ENCODE measurements at places on chromosomes 7 and 10.

GRCh38 chr7:97012365-97013133 lies 7.2 kb downstream of the DLX6 start:
- DNase-seq: no peak

DNA sequence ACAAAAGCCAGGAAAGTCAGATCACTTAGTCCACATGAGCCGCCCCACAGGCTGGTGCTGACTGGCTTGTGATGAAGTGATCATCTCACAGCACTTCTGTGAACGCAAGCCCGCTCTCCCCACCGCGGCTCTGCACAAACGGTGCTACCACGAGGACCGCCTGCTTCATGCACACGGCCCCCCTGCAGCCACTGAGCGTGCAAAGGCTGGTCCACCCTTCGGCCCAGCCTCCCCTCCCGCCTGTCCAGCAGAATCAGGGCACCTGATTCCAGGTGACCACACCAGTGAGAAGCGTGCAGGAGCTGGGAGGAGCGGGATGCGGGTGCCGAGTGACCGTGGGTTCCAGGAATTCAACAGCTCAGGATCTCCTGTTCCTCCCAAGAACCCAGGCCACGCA lies 32.2 kb downstream of the MAD1L1 start:
- DNase-seq: no peak

DNA sequence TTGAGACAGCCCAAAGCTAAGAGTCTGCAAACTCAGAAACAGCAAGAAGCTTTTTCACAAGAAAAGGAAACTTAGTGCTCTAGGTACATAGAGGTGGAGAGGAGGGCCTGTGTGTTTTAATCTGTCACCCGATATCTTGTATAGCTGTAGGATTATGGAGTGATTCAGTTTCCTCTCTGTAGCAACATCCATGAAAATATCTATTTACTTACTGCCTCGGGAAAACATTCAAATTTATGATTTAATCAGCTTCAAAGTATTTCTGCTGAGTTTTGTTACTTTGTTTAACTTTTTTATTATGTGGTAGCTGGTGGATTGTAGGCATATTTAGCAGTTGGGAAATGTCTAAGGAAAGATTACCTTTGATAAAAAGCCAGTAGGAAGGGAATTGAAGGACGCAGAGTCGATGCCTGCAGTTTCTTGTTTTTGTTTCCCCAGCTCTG lies 292.0 kb downstream of the CCDC3 start:
- DNase-seq: no peak

GRCh38 chr7:27251652-27252590 lies 9.3 kb downstream of the EVX1 start:
- DNase-seq: peak; percentile 66

- no peak for DNase-seq
These were observed 857.3 kb upstream of the ZWINT start for GRCh38 chr10:57218382-57218781.

DNA sequence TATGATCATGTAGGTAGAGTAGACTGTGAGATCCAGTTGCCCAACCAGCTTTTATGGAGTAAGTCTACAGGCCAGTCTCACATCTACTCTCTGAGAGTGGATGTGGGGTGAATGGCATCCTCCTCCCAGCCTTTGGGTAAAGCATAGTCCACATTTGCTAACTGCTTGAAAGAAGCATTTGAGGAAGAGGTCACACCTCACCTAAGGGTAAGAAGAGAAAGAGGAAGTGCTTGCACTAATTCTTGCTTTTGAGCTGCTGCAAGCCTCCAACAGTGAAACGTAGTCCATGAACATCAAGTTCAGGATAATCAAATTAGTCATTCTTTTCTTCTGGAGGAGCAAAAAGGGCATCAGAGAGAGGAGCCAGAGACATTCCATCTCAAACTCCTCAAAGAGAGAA lies 93.9 kb upstream of the AGR3 start:
- DNase-seq: no peak

- DNase-seq: no peak
These were observed 23.1 kb downstream of the KLF6 start for GRCh38 chr10:3761904-3762303.

DNA sequence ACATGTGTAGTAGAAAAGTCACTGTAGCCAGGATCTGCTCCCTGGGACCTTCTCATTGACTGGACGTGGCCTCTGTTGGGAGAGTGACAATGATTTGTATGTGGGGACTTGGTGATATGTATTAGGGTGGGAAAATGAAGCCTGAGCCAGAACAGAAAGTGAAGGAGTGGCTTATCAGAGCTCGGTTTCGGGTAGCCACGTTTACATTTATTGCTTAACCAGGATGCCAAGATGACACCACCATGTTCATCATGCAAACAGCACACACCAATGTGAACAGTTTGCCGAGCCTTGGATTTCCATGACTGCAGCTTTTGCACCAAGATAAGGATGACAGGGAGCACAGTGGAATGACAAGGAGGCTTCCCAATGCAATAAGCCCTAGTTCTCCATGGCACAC lies 112.8 kb upstream of the STK17A start:
- no peak for DNase-seq

DNA sequence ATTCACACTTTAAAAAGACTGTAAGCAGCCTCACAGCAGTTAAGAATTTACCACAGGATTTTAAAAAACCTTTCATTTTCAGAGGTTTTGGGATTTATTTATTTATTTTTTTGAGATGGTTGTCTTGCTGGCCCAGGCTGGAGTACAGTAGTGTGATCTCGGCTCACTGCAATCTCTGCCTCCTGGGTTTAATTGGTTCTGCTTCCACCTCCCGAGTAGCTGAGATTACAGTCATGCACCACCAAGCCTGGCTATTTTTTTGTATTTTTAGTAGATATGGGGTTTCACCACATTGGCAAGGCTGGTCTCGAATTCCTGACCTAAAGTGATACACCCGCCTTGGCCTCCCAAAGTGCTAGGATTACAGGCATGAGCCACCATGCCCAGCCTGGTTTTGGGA lies 19.1 kb downstream of the MINDY4 start:
- DNase-seq: no peak

GRCh38 chr10:12701696-12702095 lies 299.8 kb downstream of the CCDC3 start:
- no peak for DNase-seq

DNA sequence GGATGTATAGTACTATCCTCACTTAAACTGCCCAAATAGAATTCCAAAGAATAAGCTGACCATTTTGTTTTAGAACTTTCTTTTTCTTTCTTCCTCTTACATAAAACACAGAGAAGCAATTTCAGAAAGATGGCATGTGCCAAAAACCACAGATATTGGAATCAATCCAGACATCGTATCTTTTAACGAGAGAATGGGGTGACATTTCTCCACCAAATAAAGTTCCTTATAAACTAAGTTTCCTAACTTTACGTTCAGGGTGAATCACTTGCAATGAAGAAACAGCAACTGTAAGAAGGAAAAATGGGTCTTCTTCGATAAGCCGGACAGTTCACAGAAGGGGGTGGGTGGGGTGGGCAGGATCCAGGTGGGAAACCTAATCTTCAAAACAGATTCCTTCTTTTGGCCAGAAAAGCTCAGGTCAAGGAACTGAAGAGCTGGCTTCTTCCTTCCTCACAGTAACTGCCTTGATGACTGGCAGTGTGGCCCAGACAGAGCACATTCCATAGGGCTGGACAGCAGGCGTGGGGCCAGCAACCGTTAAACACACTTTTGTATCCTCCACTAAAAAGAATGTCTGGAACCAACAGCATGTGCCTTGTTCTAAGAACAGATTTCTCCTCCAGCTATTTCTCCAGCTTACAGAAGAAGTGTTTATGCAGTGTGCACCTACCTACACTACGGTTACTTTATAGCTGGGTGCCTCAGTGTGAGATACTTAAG lies 31.5 kb downstream of the CREB3L2 start:
- DNase-seq: no peak

GRCh38 chr7:27202862-27203134 lies 2.9 kb upstream of the HOXA13 start:
- DNase-seq: no peak

DNA sequence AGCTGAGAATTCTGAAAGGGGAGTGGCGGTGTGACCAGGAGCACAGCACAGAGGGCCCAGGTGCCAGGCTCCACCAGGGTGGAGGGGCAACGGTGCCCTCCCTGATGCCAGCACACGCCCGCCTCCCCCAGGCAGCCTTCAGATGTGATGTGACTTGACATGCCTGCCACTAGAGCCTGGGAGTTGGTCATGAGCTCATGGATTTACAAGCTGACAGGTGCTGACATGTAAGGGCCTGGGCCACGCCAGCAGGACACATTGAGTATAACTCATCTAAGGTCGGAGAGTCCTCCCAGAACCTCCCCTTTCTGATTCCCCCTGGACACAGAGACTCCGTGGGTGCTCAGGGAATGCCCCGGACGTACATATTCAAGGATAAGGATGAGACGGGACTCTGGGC lies 74.2 kb downstream of the LSM5 start:
- DNase-seq: no peak

DNA sequence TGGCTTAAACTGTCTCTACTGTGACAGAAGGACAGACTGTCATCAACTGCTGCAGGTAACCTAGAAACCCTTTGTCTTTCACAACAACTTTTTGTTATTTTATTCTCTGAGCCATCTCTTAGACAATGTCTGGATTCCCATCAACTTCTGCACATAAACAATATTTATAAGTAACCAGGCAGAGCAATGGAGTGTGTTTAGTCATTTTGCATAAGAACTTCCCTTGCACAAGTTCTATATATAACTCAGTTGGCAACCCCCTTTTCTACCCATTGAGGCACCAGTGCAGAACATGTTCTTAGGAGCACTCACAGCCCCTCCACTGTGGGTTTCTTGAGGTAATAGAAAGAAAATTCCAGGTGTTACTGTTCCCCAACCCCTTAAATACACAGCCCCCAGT lies 65.0 kb upstream of the IL6 start:
- no peak for DNase-seq

DNA sequence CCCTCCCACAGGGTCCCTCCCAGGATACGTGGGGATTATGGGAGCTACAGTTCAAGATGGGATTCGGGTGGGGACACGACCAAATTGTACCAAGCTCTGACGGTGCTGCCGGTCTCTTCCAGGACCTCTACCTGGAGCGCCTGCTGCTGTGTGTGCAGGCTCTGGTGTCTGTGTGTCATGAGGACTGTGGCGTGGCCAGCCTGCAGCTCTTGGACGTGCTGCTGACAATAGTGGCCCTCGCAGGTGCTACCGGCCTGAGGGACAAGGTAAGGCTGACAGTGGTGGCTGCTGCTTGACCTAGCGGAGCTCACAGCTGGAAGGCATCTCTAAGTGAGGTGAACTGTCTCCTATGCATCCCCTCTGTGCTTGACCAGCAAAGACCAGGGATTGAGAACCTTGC lies 34.5 kb upstream of the PRKAR1B start:
- DNase-seq: no peak

GRCh38 chr10:80518143-80518806 lies 19.4 kb upstream of the SH2D4B start:
- DNase-seq: no peak

GRCh38 chr7:31084226-31084625 lies 32.1 kb downstream of the ADCYAP1R1 start:
- no peak for DNase-seq

GRCh38 chr10:100735337-100736143 lies 9.8 kb upstream of the PAX2 start:
- DNase-seq: peak; percentile 73

GRCh38 chr7:96612034-96612433 lies 97.6 kb downstream of the SEM1 start:
- DNase-seq: no peak

DNA sequence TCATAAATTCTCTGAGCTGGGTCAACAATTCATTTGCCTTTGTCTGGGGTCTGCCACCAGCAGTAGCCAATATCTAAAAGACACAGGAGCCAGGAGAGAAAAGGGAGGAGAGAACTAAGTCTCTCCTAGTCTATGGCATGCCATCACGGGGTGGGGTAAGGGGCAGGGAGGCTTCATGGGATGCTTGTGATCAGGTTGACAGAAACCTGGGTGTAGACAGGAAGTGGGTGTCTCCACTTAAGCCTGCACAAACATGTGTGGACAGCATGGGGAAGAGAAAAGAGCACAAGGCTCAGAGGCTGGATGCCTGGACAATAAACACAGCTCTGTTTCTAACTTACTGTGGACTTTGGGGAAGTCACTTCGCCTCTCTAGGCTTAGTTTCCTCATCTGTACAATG lies 11.5 kb upstream of the C10orf53 start:
- DNase-seq: no peak

DNA sequence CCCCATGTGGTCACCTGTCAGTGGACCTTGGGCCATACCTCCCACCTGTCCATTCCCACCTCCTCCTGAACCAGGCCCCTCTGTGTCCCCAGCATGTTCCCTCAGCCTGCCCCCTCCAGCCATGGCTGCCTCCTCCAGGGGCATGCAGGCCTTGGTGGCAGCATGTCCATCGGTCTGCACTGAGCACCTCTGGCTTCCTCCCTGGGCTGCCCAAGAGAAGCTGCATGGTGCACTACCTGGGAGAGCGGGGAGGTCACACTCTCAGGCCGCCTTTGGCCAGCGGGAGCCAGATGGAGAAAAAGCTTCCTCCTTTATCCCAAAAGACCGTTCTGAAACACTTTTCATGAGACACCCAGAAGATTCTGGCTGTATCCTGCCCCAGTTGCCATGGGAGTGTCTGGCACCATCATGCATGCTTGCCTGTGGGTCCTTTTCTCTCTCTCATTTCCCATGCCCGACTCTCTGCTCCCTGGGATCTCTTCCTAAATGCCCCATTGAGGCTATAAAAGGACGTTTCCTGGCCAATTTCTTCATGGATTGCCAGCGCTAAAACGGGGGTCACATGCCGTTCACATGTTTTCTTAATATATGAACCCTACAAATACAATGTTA lies 45.5 kb upstream of the MGMT start:
- no peak for DNase-seq

DNA sequence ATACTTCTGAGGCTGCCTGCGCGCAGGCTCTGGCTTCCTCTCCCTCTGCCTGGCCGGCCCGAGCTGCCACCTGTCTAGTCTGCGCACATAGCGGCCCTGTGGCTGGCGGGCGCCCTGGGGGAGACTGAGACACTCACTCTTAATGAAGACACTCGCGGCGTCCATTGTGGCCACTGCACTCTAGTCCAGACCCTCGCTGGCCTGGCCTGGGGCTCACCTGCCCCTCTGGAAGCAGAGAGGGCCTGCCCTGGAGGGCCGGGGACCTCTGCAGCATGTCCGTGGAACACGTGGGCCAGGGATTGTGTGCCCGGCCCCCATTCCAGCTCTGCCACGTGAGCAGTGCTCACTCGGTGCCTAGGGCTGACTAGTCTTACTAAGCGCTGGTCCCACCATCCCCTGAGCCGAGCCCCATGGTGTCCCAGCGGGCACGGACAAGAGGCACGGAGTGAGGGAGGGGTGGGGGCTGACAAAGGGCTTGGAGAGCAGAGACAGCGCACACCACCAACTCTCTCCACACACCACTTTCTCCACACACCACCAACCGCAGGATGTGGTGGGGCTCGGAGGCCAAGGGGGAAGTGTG lies 149.3 kb downstream of the ELFN1 start:
- DNase-seq: no peak

- DNase-seq: peak; percentile 74
These were observed 32.6 kb downstream of the DUSP5 start for GRCh38 chr10:110530131-110530831.

- DNase-seq: no peak
These were observed 50.5 kb downstream of the SPOCK2 start for GRCh38 chr10:72037811-72038210.

DNA sequence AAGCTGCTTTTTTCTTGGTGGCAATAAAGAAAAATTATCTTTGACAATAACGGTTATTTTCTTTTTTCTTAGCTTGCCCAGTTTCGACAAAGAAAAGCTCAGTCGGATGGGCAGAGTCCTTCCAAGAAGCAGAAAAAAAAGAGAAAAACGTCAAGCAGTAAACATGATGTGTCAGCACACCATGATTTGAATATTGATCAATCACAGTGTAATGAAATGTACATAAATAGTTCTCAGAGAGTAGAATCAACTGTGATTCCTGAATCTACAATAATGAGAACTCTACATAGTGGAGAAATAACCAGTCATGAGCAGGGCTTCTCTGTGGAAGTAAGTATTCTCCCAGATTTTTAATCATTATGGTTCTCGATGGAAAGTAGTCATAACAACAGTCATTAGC lies 33.0 kb downstream of the AKAP9 start:
- no peak for DNase-seq

Data from nephron progenitor cell (in vitro differentiated cells).